Activated CD4-positive, CD25-positive, alpha-beta regulatory T cell treated with anti-CD3 and anti-CD28 coated beads, Interleukin-2, amount 50 U/mL, for 24 hours (primary cell): ENCODE measurements at places on chromosomes 12 and 14.

- ATAC-seq, result no peak
These were observed 414.5 kb downstream of the PCNX1 start for GRCh38 chr14:71321574-71322315.

DNA sequence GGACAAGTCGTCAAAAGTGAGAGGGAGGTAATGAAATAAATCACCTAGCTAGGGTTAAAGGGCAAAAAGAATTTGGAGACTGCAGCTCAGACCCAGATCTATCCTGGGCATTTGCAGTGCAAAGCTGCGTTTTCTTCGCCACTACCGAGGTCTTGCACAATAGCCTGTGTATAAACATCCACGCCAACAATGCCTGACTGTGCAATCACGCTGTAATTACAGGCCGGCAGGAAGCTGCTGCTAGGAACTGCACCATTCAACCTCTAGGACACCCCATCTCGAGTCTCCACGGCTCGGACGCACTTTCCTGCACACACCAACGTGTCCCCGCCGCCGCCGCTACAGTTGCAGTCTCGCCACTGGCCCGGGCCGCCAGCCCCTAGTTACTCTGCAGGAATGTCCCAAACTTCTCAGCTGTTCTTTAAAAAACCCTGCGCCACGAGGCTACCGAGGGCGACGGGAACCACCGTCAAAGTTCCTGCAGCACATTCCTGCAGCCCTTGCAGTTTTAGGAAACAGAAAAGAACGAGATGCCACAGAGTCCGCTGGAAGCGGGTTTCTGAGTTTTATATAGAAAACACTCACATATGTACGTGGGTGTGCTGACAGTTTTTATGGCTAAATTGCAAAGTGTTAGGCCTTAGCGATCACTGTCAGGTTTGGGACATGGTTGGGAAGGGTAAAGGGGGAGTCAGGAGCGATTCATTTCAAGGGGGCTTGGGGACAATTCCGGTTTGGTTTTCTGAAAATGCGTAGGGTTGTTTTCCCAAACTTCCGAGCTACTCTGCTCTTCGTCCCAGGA lies 65.6 kb upstream of the PTGR2 start:
- ATAC-seq, result peak; percentile 49

GRCh38 chr12:47939009-47939601 lies 24.3 kb upstream of the TMEM106C start:
- ATAC-seq, result no peak

DNA sequence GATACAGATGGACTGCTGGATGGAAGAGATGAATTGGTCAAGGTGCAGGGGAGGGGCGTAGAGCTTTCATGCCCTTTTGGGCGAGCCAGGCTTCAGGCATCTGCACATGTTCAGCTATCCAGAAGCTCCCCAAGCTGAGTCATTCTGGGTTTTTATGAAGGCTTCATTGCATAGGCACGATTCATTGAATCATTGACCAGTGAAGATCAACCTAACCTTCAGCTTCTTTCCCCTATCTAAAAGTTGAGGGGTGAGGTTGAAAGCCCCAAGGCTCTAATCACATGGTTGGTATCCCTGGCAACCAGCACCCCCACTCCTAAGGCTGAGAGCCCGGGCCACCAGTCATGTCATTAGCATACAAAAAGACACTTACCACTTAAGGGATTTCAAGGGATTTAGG lies 36.3 kb downstream of the RPS29 start:
- no peak for ATAC-seq

DNA sequence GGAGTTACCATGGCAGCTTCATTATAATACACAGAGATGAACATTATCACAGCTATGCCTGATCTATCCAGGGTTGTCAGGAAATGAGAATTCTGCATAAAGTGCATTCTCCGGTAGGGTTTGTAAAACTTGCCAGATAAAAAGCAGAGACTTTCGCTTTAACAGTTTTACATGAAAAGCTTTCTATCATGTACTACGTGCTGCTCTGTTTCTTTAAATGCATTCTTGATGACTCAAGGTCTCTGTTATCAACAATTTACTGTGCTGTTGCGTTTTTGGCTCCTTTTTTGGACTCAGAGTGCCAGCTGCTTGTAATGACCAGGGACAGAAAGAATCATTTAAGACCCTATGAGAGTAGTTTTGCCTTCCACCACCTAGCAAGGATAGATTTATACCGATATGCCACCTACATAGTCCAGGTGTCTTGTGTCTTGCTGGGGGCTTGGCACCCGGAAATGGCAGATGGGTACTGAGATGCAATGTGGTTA lies 371.2 kb downstream of the BTG1 start:
- ATAC-seq, result no peak

- no peak for ATAC-seq
These were observed 620.1 kb downstream of the NRXN3 start for GRCh38 chr14:78790271-78790670.
